Left lung (tissue), 14 donors: ENCODE measurements at places on chromosomes 6 and 20.

GRCh38 chr6:27374824-27375612, 13.5 kb upstream of the ZNF391 start:
- H3K36me3 ChIP-seq: no peaks in the 10 kb centered on the region
- peak; percentile 88 for DNase-seq
- peak overlapping the region; percentile 67 for H3K4me3 ChIP-seq
- peaks cover 5% of the 10 kb centered on the region for H3K4me1 ChIP-seq
- H3K27me3 ChIP-seq: no peaks in the 10 kb centered on the region

DNA sequence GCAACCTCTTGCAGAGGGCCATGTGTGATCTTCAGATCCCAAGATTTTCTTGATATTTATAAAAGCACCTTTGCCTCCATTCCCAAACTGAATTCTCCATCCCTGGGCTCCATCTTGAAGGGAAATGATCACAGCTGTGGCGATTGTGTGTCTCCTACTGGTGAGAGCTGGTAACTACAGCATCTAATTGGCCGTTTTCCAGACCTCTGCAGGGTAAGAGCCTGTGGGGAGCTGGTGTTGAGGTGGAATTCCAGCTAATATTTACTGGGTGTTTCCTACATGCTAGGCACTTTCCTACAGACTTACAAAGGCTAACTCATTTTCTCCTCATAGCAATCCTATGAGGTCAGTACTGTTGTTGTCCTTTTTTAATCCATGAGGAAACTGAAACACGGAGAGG, 59.2 kb upstream of the FNDC1 start:
- no peak overlapping the region for H3K27ac ChIP-seq
- DNase-seq: no peak

GRCh38 chr6:152094992-152095592, 287.6 kb downstream of the ESR1 start:
- no peak for DNase-seq
- H3K27me3 ChIP-seq: no peaks in the 10 kb centered on the region
- no peak overlapping the region for H3K4me3 ChIP-seq
- H3K4me1 ChIP-seq: peaks cover 33% of the 10 kb centered on the region
- H3K27ac ChIP-seq: peak overlapping the region; percentile 73

DNA sequence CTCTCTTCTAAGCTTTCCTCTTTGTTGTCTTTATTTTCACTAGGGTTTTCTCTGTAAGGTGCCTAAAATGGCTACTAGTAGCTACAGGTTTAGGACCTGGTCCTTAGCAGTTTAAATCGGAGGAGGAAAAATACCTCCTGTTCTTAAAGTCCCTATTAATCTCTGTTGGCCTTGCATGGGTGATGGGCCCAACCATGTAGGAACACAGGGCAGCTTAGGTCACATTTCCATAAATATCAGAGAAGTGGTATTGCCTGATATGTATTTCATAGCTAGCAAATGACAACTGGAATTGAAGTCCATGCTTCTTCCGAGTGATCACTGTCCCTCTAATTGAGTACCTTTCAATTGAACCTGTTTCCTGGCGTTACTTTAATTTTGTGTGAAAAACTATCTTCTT, 70.0 kb downstream of the LAMA2 start:
- no peaks in the 10 kb centered on the region for H3K4me1 ChIP-seq
- no peak overlapping the region for H3K27ac ChIP-seq
- no peaks in the 10 kb centered on the region for H3K27me3 ChIP-seq
- DNase-seq: no peak
- H3K36me3 ChIP-seq: no peaks in the 10 kb centered on the region
- H3K4me3 ChIP-seq: no peak overlapping the region

DNA sequence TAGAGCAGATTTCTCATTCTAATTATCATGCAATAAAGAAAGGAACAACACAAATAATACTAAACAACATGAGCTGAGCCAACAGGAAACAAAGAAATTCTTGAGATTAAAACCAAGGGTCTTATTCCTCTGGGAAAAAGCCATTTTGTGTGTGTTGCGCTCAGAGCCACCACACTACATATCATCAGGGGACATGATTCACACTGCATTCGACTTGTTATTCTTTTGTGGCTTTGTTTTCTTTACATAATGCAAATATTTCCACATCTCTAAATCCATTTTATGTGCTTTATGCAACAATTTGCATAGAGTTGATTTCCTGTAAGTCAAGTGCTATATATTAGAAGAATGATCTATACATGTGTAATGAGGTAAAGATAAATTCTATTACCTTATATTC, 719.6 kb downstream of the TBC1D32 start:
- H3K27ac ChIP-seq: no peak overlapping the region
- H3K36me3 ChIP-seq: no peaks in the 10 kb centered on the region
- H3K4me3 ChIP-seq: no peak overlapping the region
- no peaks in the 10 kb centered on the region for H3K4me1 ChIP-seq
- H3K27me3 ChIP-seq: no peaks in the 10 kb centered on the region
- no peak for DNase-seq

- H3K36me3 ChIP-seq: no peaks in the 10 kb centered on the region
- DNase-seq: no peak
- no peak overlapping the region for H3K4me3 ChIP-seq
- H3K27ac ChIP-seq: peak overlapping the region; percentile 43
These were observed 253.3 kb downstream of the ERMARD start for GRCh38 chr6:170004585-170005210.

- no peak overlapping the region for H3K4me3 ChIP-seq
- H3K4me1 ChIP-seq: no peaks in the 10 kb centered on the region
- H3K27ac ChIP-seq: no peak overlapping the region
- DNase-seq: no peak
These were observed 106.9 kb downstream of the TBX18 start for GRCh38 chr6:84657486-84657885.

DNA sequence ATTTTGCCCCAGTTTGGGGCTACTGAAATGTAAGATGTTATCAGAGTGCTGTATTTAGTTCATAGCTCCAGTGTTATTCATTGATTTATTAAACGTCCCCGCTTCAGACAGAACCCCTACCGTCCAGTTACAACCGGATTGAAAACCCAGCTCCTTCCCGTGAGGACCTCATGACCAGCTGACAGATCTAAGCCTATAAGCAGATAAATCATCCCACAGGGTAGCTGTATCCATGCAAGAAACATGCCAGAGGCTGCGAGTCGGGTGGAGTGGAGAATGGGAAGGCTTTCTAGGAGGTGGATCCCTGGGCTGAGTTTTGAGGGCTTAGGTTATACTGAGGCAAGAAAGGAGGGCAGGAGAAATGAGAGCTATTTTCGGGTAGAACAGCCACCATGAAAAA, 260.0 kb downstream of the ARID1B start:
- DNase-seq: no peak
- no peaks in the 10 kb centered on the region for H3K36me3 ChIP-seq
- peaks cover 46% of the 10 kb centered on the region for H3K4me1 ChIP-seq
- H3K27me3 ChIP-seq: no peaks in the 10 kb centered on the region
- no peak overlapping the region for H3K4me3 ChIP-seq

DNA sequence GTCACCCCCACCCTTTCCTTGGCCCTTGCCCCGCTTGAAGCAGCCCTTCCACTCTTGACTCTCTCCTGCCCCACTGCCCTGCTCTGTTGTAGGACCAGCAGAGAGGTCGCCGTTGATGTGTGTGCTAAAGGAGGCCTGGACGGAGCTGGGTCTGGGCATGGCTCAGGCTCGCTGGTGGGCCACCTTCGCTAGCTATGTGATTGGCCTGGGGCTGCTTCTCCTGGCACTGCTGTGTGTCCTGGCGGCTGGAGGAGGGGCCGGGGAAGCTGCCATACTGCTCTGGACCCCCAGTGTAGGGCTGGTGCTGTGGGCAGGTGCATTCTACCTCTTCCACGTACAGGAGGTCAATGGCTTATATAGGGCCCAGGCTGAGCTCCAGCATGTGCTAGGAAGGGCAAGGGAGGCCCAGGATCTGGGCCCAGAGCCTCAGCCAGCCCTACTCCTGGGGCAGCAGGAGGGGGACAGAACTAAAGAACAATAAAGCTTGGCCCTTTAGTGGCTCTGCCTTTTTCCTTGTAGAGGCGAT, 3.0 kb downstream of the SMPD2 start:
- DNase-seq: no peak
- H3K36me3 ChIP-seq: no peaks in the 10 kb centered on the region
- H3K4me3 ChIP-seq: no peak overlapping the region
- no peaks in the 10 kb centered on the region for H3K27me3 ChIP-seq
- peaks cover 26% of the 10 kb centered on the region for H3K4me1 ChIP-seq
- H3K27ac ChIP-seq: no peak overlapping the region

GRCh38 chr20:17513939-17514338, 17.2 kb downstream of the BFSP1 start:
- H3K4me3 ChIP-seq: no peak overlapping the region
- H3K27ac ChIP-seq: no peak overlapping the region
- H3K27me3 ChIP-seq: no peaks in the 10 kb centered on the region

DNA sequence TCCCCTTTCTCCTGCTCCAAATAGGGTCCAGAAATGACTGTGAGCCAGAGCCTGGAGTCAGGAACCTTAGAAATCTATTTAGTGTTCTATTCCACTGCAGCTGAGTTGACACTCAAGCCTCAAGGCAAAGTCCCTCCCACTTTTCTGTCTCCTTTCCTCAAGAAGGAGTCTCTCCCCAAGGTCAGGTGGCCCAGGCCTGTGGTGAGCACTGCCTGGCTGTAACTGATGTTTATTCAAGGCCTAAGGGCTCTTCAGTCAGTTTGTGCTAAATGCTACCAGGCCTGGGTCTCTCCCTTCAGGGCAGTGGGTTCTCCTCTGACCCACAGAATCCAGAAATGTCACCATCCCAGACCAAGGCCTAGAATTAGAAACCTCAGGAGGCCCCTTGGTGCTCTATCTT, 1042.9 kb upstream of the EPHA7 start:
- H3K4me1 ChIP-seq: no peaks in the 10 kb centered on the region
- no peaks in the 10 kb centered on the region for H3K27me3 ChIP-seq
- no peak for DNase-seq

GRCh38 chr20:43191143-43191542, 1.4 kb upstream of the PTPRT start:
- H3K27me3 ChIP-seq: peaks cover 36% of the 10 kb centered on the region
- no peak for DNase-seq
- no peak overlapping the region for H3K4me3 ChIP-seq
- H3K27ac ChIP-seq: no peak overlapping the region

DNA sequence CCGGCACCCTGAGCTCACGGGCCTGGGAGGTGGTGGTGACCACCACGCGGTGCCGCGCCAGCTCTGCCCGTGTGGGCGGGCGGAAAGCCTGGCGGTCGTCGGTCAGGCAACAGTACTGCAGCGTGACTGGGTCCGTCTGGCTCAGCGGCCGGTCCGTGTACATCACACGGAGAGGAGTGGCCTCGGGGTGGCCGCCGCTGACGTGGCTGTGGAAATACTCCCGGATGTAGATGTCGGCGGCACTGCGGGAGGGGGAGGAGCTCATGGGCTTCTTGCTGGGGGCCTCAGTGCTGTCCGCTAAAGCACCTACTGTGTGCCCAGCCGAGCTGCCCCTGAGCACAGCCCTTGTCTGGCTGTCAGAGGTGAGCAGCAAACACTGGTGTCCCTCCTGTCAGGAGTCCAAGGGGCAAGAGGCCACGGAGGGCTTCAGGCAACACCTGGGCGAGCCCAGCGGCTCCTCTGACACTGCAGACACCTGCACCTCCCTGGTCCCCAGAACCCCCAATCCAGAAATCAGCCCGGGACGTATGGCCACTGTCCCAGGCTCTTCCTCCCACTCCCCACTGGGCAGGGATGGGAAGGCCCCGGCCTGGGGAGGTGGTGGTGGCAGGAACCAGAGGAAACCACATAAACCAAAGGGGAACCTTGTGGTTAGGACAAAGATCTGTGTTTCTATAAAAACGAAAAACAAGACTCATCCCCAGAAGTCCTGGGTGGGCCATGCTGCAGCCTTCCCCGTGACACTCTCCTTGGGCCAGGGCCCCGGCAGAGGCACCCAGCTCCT, 6.5 kb downstream of the HELZ2 start:
- peaks cover 39% of the 10 kb centered on the region for H3K27me3 ChIP-seq
- peak; percentile 81 for DNase-seq
- no peaks in the 10 kb centered on the region for H3K36me3 ChIP-seq
- peak overlapping the region; percentile 13 for H3K4me3 ChIP-seq
- no peak overlapping the region for H3K27ac ChIP-seq

GRCh38 chr6:53410508-53411258, 61.9 kb upstream of the ELOVL5 start:
- DNase-seq: no peak
- no peak overlapping the region for H3K4me3 ChIP-seq

- peaks cover 39% of the 10 kb centered on the region for H3K4me1 ChIP-seq
- no peak overlapping the region for H3K27ac ChIP-seq
- H3K36me3 ChIP-seq: peaks cover 85% of the 10 kb centered on the region
- no peak overlapping the region for H3K4me3 ChIP-seq
- no peak for DNase-seq
- peaks cover 4% of the 10 kb centered on the region for H3K27me3 ChIP-seq
These were observed 16.4 kb downstream of the SLCO4A1 start for GRCh38 chr20:62658593-62659178.

DNA sequence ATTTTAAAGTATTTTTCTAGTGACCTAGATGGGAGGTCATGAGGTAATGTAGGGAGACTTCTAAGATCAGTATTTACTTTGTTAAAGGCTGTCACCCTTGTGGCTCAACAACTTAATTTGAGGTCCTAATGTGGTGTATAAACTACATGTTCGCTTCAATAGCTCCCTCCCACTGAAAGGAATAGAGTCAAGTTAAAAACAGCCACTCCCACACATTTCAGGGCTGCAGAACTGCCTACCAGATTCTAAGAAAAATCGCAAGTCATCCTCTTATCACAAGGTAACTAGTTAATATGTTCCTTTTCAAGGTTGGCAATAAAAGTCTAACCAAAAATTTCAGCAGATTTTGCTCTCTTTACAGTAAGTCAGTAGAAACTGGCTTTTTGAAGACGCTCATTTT, 15.1 kb downstream of the GSTA1 start:
- H3K36me3 ChIP-seq: no peaks in the 10 kb centered on the region
- no peak overlapping the region for H3K4me3 ChIP-seq
- no peak overlapping the region for H3K27ac ChIP-seq
- no peaks in the 10 kb centered on the region for H3K27me3 ChIP-seq
- H3K4me1 ChIP-seq: no peaks in the 10 kb centered on the region

- H3K4me1 ChIP-seq: no peaks in the 10 kb centered on the region
- H3K36me3 ChIP-seq: no peaks in the 10 kb centered on the region
- peaks cover 20% of the 10 kb centered on the region for H3K27me3 ChIP-seq
- H3K27ac ChIP-seq: no peak overlapping the region
- DNase-seq: no peak
These were observed 14.4 kb upstream of the MAS1L start for GRCh38 chr6:29502181-29502580.

- H3K4me3 ChIP-seq: no peak overlapping the region
- no peak for DNase-seq
- no peaks in the 10 kb centered on the region for H3K27me3 ChIP-seq
- no peaks in the 10 kb centered on the region for H3K36me3 ChIP-seq
- no peak overlapping the region for H3K27ac ChIP-seq
These were observed 278.0 kb downstream of the ESR1 start for GRCh38 chr6:152085451-152085921.

GRCh38 chr6:135196739-135197510, 15.8 kb downstream of the MYB start:
- no peak overlapping the region for H3K27ac ChIP-seq
- H3K4me1 ChIP-seq: peaks cover 12% of the 10 kb centered on the region
- no peaks in the 10 kb centered on the region for H3K27me3 ChIP-seq
- H3K36me3 ChIP-seq: peaks cover 4% of the 10 kb centered on the region
